ENCODE measurements at places on chromosomes 2 and 18.

DNA sequence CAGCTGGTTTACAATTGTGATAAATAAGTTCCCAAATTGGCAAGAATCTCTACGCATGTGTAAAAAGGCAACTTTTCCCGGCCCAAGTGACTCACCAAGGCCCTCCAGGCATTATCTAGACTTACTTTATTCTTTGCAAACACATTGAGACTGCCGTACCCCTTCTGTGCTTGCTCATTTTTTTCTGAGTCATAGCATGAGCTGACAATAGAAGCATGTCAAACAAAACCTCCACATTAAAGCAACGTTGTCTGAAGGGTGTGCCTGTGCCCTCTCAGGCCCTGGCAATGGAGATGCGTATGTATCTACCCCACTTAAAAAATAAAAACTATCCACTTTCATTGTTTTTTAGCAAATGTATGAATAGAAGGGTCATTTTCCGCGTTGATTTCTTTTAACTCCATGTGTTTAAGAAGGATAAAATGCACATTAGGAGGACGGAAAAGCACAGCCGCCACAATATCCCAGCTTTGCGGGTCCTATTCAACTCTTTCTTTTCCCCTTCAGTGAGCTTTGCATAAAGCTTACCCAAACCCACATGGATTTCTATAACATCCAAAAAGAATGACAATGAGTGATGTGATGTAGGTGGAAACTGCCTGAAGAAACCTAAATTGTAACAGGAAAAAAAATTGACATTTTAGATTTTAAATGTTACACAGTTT, 298.2 kb downstream of the CDCA7 start:
- DNase-seq: no peak

GRCh38 chr2:173914055-173914927, 50.9 kb downstream of the SP3 start:
- no peak for DNase-seq

GRCh38 chr2:129793431-129793902, 186.0 kb upstream of the RAB6C start:
- DNase-seq: no peak

DNA sequence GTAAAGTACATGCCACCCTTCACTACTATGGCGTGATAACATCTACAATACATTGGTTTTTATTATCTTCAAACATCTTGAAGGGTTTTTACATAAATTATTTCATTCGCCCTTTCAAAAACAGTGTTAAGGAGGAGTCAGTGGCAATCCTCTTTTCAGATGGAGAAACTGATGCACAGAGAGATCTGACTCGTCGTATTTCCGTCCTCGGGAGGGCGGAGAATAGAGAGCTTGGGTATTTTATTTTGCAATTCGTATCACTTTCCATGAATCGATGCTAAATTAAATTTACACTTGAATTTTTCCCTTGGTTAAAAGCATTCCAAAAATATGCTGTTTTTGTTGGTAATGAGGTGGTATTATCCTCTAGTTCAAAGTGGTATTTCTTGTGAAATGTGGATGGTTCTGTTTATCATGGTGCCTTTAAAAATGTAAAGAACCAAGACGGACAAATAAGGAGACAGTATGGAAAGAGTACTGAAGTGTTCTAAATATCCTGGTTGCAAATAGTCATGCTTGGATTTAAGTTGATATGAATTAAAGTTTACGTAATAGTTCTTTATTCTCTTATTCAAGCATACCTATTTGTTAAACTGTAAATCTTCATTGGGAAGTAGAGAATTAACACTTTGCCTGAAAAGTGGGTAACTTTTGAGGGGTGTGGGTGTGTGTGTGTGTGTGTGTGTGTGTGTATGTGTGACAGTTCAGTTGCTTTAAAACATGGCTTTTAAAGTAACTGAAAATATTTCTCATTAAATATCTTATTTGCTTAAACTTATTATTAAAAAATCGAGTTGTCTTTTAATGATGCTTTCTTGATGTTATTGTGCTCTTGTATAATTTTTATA, 5.6 kb downstream of the PHLPP1 start:
- no peak for DNase-seq

DNA sequence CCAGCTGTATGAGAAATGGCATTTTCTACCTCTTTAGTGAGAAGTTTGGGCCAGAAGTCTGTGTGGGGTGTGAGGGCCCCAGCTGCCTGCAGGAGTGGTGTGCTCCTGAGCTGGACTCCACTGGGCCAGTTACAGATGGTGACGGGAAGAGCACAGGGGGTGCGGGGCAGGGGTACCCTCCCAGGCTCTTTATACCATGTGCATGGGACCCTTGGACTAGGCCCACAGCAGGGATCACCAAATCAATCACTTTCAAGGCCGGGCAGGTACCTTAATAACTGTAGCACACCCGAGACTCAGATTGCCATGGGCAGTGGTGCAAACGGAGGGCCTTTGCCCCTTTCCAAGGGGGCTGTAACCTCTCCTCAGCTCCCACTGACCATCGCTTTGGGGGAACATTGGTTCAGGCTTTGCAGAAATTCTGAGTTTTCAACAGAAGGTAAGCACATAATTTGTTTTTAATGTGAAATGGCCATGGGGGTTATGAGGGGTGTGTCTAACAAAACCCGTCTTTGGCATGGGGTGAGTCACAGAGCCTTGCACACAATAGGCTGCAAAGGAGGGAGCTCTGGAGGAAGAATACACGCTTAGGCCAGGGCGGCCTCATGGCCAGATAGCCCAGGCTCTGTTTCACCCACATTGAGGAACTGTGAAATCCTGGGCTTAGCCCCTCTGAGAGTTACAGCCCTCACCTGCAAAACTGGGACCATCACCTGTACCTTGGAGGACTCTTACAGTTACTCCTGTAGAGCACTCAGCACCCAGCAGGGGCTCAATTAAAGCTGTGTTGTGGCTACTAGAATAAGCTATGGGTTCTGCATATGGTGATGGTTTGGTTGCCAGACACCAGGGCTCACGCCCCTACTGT, 141.0 kb upstream of the BCL2L11 start:
- no peak for DNase-seq

DNA sequence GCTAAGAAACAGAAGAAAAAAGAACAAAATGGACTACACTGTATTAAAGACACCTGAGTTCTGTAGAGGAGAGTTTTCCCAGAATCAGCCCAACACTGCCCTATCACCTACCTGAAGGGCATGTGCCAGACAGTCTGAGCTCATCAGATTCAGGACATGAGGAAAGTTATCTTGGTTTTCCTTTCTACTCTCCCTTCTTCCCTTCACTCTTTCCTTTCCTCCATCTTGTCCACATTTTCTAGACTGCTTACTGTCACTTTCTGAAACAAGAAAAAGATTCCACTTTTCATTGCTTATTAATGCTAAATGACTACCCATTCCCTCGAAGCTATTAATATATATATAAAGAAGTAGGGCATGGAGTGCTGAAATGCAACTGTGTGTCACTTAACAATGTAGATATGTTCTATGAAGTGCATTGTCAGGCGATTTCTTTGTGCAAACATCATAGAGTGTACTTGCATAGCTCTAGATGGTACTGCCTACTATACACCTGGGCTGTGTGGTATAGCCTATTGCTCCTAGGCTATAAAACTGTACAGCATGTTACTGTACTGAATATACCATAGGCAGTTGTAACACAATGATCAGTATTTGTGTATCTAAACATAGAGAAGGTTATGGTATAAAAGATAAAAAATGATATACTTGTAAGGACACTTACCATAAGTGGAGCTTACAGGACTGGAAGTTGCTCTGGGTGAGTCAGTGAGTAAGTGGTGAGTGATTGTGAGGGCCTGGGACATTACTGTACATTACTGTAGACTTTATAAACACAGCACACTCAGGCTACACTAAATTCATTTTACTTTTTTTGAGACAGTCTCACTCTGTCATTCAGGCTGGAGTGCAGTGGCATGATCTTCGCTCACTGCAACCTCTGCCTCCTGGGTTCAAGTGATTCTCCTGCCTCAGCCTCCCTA, 145.5 kb upstream of the ITGA6 start:
- DNase-seq: no peak

Measured in stimulated activated CD4-positive, alpha-beta T cell treated with anti-CD3 and anti-CD28 coated beads, Interleukin-12 subunit alpha, Interleukin-12 subunit beta, amount 100 ng/mL, for 24 hours (primary cell).